ENCODE measurements at places on chromosomes 1 and 21.

DNA sequence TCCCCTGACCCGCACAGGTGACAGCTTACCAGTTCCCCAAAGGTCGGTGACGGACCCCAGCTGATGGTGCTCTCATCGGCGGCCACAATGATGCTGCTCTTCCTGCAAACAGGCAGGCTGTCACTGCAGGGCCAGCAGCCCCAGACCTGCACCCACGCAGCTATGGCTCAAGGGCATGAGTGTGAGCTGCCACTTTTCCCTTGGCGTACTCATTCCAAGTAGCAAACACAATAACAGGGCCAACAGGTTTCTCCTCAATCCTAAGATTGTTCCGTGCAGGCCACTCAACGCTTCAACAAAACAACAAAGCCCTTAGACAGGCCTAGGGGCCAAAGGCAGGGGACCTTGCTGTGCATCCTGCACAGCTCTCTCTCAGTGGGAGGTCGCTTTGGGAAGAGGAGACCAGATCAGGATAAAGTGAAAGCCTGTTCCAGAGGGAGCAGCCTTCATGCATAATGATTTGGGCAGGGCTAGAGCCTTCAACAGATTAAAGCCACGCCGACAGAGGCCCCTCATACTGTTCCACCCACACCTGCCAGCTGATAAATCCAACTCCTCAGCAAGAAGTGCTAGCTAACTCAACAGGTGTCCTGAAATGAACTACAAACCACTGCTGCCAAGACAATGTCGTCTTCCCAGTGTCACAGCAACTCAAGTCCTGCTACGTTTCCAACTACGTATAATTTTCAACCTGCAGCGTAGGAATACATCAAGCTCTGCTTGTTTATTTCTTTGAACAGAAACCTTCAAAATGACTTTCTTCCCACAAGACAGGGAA, 27.2 kb downstream of the RCC2 start:
- DNase-seq = no peak

GRCh38 chr1:62012836-62013235, 181.8 kb upstream of the L1TD1 start:
- DNase-seq = no peak

DNA sequence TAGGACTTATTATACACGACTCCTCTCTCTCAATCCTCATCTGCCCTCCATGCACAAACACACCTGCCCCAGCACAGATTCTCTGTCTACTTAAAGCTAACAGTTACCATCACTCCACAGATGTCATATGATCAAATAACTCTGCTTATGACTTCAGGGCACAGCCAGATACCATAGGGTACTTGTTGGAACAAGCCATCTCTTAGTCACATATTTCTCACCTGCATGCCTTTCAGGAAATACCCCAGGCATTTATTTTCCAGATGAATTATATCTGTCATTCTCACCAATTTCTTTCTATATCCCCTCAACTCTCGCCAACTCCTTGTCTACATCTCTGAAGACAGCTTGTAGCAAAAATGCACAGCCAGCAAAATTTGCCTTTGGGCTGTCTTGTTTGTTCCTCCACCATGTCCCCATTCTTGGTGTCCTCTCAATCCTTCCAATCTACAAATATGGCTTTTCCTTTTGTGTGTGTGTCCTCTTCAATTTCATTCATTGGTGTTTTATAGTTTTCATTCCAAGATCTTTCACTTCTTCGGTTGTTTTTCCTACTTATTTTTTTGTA, 353.9 kb upstream of the CAMK1G start:
- no peak for DNase-seq

DNA sequence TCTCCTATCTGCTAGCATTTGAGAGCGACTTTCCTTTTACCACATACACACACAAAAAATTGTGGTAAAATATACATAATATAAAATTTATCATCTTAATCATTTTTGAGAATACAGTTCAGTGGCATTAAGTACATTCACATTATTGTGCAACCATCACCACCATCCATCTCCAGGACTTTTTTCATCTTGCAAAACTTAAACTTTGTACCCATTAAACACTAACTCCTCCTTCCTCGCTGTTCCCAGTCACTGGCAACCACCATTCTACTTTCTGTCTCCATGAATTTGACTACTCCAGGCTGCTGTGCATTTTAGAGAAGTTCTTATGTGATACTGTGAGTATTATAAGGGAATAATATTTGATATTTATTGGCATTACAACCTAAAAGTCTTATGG, 181.3 kb downstream of the C1orf21 start:
- no peak for DNase-seq

GRCh38 chr1:26535201-26535600, 5.6 kb downstream of the RPS6KA1 start:
- peak; percentile 21 for DNase-seq

DNA sequence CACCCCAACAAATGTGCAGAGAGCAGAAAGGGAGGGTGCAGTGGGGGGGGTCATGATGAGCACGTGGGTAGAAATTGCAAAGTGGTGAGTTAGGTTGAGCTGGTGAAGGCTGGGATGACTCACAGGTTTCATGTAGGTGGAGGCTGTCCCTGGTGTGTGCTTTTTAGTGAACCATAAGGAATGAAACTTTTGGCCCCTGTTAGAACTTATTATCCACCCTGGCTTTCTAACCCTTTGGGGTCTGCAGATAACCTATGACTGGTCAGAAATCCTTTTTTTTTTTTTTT, 46.9 kb downstream of the DOP1B start:
- DNase-seq = no peak

DNA sequence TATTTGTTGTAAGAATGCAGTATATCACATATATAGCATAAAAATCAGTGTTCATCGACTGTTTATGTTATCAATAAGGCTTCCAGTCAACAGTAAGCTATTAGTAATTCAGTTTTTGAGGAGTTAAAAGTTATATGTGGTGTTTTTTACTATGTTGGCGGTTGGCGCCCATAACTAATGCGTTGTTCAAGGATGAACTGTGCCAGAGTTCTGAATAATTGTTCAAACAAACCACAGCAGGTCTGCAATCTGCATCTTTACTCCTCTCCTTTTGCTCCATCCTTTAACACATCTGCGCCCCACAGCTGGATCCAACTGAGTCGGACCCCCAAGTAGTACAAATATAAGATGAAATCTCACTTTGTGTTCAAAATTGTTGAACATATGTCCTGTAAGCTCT, 836.1 kb downstream of the LTN1 start:
- DNase-seq = no peak

GRCh38 chr1:10721381-10722321, 74.8 kb downstream of the CASZ1 start:
- no peak for DNase-seq

- DNase-seq = no peak
These were observed 3.3 kb upstream of the DNTTIP2 start for GRCh38 chr1:93882269-93882668.

DNA sequence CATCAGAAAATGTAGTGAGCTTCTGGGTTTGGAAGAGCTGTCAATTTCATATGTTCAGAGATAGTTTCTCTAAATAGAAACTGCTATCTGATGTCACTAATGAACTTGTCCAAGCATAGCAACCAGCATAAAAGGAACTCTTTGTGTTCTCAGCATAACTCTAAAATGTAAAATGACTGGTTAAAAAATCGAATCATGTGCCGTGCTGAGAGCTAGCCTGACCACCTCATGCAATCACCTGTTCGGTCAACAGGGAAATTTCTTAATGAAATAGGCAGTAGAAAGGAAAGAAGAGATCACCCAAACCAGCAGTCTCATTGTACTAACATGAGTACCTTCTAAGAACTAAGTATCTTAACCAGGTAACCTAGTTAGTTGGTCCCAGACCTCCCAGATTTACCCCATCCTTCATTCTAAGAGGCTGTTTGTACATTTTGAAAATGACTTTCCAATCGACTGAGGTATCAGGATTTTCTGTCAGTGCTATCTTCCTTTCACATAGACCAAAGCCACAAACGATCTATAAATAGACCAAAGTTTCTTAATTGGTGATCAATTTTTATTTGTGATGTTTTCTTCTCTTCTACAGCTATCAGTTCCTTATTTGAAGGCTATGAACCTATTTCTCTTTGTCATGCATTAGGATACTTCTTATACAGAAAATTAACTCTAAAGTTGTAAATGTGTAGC, 147.3 kb downstream of the TLR5 start:
- DNase-seq = no peak

- no peak for DNase-seq
These were observed 735.3 kb upstream of the ADGRL4 start for GRCh38 chr1:79741720-79742421.

GRCh38 chr21:42219606-42220137, 732 bp downstream of the ABCG1 start:
- no peak for DNase-seq

- DNase-seq = no peak
These were observed 4.7 kb upstream of the G0S2 start for GRCh38 chr1:209670441-209671082.

DNA sequence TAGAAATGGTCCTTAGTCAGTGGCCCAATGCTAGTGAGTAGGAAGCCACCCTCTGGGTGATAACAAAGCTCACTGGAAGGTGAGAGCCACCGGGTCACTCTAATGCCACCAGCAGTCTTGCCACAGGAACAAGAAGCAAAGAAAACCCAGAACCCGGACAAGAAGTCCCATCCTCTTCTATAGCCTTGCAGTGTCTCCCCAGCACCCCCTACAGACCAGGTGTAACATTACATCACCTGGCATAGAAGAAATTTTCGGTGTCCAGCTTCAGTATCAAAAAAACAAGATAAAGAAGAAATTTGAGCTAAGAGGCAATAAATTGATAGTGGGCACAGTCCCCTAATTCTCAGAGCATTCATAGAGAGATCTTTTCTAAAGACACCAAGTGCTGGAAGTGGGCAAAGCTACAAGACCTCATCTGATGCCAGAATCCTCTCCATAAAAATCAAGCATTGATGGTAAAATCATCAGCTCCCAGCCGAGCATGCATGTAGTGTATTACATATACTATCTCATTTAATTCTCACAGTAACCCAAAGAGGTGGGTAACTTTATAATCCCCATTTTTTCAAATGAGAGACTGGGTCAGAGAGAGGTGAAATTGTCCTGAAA, 491.0 kb downstream of the MATN1 start:
- no peak for DNase-seq

GRCh38 chr1:172977296-172978017, 73.3 kb downstream of the TNFSF18 start:
- DNase-seq = no peak

GRCh38 chr1:184101141-184101540, 49.6 kb downstream of the TSEN15 start:
- no peak for DNase-seq

- peak; percentile 9 for DNase-seq
These were observed 56.6 kb upstream of the RPL11 start for GRCh38 chr1:23634840-23635651.

DNA sequence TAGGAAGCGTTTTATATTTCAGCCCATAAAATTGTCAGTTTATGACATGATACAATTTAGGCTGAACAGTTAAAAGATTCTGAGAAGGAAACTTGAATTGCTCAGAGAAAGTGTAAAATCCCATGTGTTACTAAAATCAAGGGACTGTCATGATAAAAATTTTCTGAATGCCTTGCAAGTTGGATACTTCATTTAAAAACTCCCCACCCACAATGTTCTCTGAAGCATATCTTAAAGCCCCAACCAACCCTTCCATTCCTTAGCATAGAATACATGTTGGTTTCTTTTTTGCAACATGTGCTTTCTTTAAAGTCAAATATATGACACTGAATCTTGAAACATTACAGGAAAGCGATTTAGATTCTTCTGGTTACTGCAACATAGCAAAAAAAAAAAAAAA, 97.4 kb downstream of the MRPL39 start:
- no peak for DNase-seq

GRCh38 chr1:205319081-205320018, 2.2 kb downstream of the NUAK2 start:
- no peak for DNase-seq

DNA sequence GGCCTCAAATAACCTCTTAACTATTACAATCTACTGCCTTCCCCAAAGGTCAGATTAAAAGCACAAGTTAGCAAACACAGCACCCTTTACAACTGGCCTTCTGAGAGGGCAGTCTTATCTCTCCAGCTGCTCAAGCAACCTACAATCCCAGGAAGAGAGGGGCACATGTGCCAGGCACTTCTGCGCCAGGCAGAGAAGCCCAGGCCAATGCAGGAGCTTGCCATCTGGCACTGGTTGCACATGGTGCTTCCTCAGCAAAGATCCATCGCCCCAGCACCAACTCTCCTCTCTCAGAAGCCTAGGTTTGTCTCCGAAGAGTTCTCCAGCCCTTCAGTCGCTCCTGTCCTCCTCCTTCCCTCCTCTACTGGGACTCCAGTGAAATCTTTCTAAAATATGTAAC, 2.5 kb downstream of the STK40 start:
- DNase-seq = no peak

GRCh38 chr1:53689736-53690326, 49.1 kb downstream of the GLIS1 start:
- no peak for DNase-seq

- DNase-seq = no peak
These were observed 98.1 kb upstream of the ZNF678 start for GRCh38 chr1:227465256-227465655.

- no peak for DNase-seq
These were observed 40.0 kb upstream of the CACNA1E start for GRCh38 chr1:181443231-181443853.

- no peak for DNase-seq
These were observed 5.9 kb upstream of the TAGLN2 start for GRCh38 chr1:159931101-159931794.
